Nephron progenitor cell (in vitro differentiated cells): ENCODE measurements at places on chromosomes 4 and X.

GRCh38 chrX:29587107-29587506 is 628.3 kb upstream of the MAGEB2 start:
- DNase-seq, result no peak

DNA sequence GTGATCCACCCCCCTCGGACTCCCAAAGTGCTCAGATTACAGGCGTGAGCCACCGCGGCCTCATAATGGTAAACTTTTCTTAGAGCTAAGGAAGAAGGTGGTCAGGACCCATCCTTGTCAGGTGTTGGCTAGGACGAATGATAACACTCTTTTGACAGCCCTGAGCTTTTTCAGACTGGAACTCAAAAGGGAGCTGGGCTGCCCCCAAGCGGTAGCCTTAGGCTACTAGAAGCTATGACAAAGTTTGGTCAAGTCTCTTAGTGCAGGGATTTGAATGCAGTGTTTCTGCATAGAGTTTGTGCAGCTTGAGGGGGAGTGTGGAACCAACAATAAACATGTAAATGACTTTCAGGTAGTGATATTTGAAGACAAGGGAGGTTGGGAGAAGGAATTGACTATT is 11.8 kb upstream of the HSD17B10 start:
- DNase-seq, result peak; percentile 44

DNA sequence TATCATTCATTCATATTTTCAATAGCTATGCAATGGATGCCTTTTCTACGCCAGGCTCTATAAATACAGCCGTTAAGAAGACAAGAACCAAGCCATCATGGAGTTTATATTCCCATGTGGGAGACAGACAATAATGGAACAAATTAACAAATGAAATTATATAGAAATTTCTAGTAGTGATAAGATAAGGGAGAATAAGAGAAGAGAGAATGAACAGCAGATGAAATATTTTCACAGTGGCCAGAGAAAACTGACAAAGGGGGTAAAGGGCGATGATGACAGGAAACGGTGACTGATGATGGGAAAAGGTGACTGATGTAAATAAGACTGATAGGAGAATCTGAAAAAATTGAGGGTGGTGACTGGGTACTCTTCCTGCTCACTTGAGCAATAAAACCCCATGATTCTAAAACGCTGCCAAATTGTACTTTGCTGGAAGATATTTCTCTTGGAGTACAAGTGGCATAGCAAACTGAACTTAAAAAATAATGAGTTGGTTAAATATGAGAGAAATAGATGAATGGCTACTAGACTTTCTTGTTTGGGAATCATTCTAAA is 13.2 kb downstream of the RNF150 start:
- DNase-seq, result no peak

- no peak for DNase-seq
These were observed 258.2 kb downstream of the PPP1R2C start for GRCh38 chrX:42519666-42520231.
